ENCODE measurements at places on chromosomes 16 and 17.

DNA sequence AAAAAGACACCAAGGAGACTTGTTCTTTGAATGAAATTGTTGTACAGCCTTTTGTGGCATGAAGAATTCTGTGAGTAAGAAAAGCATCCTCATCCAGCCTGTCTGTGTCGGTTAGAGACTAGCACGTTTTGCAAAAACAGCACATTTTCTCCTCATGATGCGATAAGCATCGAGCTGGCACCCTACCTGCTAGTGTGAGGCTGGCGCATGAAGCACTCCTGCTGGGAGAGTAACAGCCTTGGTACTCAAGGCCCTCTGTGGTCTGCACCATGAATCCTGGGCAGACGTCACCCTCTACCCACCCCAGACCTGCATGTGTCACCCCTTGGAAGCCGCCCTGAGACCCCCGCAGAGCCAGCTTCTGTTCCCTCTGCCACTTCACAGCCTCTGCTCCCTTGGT is 92.6 kb upstream of the TMEM132E start:
- no peak for DNase-seq

GRCh38 chr17:56595831-56596690 is 2.6 kb downstream of the NOG start:
- peak; percentile 94 for DNase-seq

GRCh38 chr17:49633250-49633649 is 44.6 kb downstream of the SPOP start:
- DNase-seq: no peak

- DNase-seq: peak; percentile 79
These were observed 32.4 kb downstream of the PIK3R6 start for GRCh38 chr17:8835106-8835505.

DNA sequence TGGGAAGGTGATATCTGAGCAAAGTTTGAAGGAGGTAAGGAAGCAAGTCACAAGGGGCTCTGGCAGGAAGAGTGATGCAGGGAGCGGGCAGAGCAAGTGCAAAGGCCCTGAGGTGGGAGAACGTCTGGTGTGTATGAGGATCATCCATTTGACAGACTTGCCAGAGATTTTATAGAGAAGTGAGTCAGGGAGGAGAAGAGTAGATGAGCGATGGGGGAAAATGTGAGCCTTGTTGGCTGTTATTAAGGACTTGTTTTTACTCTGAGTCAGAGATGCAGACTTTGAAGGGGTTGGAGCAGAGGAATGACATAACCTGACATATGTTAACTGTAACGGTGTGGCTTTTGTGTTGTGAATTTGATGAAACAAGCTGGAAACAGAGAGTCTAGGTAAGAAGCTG is 3.5 kb upstream of the CLEC10A start:
- DNase-seq: no peak

DNA sequence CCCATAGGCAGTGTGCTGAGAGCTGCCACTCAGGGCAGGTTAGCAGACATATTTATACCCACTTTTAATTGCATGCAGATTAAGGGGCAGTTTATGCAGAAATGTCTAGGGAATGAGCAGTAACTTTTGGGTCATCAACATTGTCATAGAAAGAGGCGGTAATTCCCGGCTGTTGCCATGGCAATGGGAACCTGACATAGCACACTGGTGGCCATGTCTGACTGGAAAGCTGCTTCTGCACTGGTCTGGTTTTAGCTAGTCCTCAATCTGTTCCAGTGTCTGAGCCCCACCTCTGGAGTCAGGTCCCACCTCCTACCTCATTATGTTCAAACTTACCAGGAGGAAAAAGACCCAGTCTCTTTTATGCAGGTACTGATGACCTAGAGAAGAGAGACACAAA is 31.5 kb upstream of the TNRC6C start:
- DNase-seq: no peak

DNA sequence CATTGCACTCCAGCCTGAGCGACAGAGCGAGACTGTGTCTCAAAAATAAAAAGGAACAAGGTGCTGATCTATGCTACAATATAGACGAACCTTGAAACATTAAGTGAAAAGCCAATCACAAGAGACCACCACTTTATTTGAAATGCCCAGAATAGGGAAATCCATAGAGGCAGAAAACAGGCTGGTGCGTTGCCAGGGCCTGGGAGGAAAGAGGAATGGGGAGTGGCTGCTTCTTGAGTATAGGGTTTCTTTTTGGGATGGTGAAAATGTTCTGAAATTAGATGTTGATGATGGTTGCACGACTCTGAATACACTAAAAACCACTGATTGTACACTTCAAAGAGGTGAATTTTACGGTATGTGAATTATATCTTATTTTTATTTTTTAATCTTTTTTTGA is 20.3 kb upstream of the GLIS2 start:
- no peak for DNase-seq

DNA sequence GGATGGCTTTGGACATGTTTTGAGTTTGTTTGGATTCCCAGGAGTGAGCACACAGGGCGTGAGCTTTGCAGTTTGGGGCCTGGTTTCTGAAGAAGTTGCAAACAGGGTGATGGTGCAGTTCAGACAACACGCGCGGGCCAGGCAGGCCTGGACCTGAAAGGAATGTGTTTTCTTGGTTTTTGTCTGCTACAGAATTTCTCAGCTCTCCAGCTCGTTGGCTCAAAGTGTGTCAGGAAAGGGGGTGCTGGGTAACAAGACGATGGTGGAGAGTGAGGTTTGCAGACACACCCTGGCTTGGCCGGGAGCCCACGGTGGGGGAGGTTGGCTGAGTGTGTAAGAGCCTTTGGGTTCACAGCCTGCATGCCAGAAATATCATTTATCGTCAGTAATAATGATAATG is 82.3 kb downstream of the CMIP start:
- DNase-seq: no peak

GRCh38 chr16:58236231-58236690 is 38.4 kb upstream of the CSNK2A2 start:
- peak; percentile 89 for DNase-seq

DNA sequence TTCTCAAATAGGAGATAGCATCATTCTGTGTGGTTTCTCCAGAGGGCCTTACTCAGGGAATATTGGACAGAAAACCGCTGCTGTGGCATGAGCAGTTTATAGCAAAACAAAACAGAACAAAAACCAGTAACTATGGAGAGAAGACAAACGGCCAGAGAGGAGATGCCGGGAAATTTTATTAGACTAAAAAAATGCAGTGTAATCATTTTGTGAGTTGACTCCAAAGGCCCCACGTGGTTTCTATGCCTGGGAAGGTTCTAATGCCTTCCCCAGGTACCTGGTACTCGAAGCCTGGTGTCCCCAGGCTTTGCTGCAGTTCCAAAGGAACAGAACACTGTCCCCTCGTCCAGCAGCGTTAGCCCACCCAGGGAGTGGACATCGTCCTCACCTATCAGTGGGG is 12.9 kb upstream of the CACNG5 start:
- DNase-seq: no peak

- DNase-seq: peak; percentile 89
These were observed 89.8 kb downstream of the C16orf95 start for GRCh38 chr16:87227296-87227951.

DNA sequence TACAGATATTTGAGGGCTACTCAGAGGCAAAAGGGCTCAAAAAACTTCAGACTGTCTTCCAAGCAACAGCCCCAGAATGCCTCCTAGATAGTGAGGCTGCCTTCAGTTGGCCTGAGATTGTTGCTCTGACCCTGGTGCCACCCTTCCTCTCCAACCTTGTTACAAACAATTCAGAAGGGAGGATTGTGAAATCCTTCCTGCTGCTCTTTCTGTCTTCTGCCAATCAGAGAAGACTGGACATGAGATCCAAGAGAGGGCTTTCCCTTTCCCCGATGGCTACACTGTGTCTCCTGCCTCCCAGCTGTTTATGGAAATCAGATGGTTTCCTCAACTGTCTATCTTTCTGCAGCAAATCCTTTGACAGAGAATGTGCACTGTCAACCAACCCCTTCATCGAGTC is 419.9 kb downstream of the CDH13 start:
- DNase-seq: no peak

- DNase-seq: peak; percentile 64
These were observed 109.2 kb downstream of the ZNF778 start for GRCh38 chr16:89326721-89327120.

- no peak for DNase-seq
These were observed 120.2 kb upstream of the HAS3 start for GRCh38 chr16:68985268-68985667.

DNA sequence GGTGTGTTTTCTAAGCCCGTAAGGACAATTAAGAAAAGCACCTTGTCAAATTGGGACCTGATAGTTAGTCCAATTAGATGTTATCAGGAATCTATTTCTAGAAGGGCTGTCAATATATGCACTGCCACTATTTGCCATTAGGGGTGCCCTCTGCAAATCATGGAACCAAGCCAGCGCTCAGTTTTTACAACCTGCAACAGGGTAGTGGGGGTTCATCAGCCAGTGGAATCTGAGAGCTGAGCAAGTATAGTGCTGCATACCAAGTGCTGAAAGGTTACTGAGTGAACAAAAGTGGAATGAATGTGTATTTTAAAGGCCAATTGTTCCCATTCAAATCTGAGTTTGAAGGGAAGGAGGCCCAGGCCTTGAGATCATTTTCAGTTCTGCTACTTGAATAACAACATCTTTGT is 10.4 kb downstream of the PRR11 start:
- no peak for DNase-seq

DNA sequence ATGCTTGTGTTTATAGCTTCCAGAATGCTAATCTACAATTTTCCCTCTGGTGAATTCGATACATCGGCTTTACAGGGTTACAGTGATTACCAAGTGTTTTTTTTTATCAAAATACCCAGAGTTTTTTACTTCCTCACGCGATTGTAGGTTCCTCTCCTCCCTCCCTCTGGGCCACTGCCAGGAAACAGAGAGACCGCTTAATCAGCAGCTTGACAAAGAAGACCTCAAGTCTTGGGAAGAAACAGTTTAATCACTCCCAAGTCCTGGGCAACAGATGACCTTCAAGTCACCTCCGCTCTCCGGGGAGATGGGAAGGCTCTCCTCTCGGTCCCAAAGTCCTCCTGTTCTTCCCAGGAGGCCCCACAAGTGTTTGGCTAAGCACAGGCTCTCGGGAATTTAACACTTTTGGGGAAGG is 23.5 kb downstream of the SMTNL2 start:
- DNase-seq: no peak

DNA sequence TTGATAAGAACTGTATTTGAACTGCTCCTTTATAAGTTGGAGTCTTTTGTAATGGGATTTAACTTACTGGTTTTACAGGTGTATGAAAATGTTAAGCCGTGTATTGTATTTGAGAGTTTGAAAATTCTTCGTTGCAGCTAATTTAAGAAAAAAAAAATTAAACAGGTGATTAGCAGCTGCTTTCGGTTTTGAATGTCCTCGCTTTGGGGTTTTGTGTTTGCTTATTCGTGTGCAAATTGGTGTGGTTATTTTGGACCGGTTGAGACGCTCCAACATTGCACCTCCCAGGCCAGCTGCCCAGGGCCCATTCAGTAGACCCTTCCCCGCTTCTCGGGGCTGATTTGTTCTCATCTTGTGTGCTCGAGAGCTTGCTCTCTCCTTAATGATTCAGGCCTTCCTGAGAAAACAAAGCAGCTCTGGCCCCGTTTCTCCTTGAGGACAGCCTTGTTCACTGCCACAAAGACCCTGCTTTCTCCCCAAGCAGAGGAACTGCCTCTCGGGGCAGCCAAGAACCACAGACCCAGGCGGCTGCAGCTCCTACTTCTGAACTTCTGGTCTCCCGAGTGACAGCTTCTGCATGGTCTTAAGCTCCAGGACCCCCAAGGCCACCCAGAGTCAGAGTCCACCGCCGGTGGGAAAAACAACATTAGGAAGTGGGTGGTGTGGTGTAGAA is 100.5 kb downstream of the MSI2 start:
- no peak for DNase-seq

DNA sequence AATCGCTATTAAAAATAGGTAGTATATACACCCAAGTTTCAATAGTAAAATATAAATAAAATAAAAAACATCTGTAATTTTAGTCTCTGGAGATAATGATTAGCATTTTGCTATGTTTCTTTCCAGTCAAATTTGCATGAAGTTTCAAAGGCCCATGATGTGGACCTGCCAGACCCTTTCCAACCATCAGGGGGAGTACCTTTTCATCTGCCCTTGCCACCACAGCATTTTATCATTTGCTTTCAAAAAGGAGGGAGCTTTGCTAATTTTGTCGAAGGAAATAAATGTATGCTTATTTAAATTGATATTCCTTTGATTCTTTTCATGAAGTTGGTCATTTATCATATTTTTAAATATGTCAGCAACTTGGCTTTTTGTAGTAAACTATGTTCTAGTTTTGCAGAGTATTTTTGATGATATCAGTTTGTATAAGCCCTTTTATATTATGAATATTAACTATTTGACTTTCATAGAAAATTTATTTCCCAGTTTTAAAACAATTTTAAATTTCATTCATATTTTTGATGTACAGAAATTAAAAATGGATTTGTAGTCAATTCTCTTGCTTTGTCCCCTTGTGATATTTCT is 115.2 kb upstream of the NETO2 start:
- no peak for DNase-seq

GRCh38 chr16:25692742-25693508 is 1.2 kb downstream of the HS3ST4 start:
- peak; percentile 69 for DNase-seq

DNA sequence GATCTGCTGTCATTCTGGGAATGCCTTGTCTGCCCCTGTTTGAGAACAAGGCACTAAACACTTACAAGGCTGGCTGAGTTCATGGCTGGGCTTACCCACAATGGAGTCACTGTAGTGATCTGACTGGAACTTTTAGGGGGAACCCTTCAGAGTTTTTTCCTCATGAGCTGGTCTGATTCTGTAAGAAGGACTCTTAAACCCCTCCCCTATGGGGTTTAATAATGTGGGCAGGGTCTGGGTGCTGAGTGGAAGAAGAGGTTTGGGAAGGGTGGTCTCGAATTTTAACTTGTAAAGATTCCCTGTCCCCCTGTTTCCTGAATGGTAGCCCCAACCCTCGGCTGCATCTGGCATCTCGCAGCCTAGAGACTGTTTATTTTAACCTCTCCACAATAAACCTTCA is 30.6 kb downstream of the OSBPL7 start:
- DNase-seq: no peak

DNA sequence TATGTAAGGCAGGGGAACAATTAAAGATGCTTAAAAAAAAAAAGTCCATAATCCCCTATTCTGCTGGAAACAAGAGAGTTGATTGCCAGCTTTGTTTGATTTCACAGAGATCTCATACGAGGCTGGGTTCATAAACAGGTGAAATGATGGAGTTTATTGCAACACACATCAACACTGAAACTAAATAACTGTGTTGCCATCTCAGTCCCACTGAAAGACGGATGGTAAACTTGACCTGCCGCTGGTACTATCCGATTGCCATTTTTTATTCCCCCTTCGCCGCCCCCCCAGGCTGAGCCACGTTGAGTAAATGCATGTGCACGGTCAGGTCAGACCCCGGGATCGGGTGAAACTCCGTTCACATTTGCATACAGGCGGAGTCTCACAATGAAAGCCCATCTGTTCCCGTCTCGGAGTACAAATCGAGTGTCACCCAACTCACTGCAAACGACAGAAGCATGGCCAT is 119.2 kb downstream of the SKAP1 start:
- peak; percentile 66 for DNase-seq
